ENCODE measurements at places on chromosomes 6 and 20. TPM values are rescaled to one million over a fixed set of nuclear protein-coding genes. Genes with fewer than 3 reads are reported as not detected.

GRCh38 chr20:22559711-22560318 is 24.6 kb downstream of the FOXA2 start:
- DNase-seq: no peak

GRCh38 chr6:132320007-132320406 is 81.3 kb downstream of the MOXD1 start:
- DNase-seq: no peak

Gene SLC16A10
- 0.70 TPM for total RNA-seq

GRCh38 chr6:153210083-153210482 is 79.0 kb upstream of the RGS17 start:
- no peak for DNase-seq

DNA sequence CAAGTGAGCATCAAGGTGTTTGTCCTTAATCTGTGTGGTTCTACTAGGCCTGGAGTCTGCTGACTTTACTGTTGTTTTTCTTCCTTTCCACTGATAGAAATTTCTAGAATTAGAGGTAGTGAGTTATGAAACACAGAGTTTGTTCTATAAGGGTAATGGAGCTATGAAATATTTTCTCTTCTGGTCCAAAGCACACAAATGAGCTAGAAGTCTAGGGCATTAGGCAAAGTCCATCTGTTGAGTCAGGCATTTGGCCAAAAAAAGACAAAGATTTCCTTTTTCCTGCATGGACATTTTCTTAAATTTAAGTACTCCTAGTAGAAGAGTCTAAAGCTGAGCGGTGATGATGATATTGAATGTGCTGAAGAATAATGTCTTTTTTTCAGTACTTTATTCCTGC is 174.3 kb upstream of the STXBP5 start:
- DNase-seq: no peak

- no peak for DNase-seq
Observed at GRCh38 chr6:100614386-100614785, 149.7 kb upstream of the SIM1 start.

Gene CYP39A1
- not detected for total RNA-seq
